ENCODE measurements at places on chromosomes 16 and 17. TPM values are rescaled to one million over a fixed set of nuclear protein-coding genes. Genes with fewer than 3 reads are reported as not detected.

The SCNN1G gene
- polyA plus RNA-seq: 0.78 TPM

The SEC14L5 gene
- 0.13 TPM for polyA plus RNA-seq

- DNase-seq: no peak
Measured at GRCh38 chr17:7862692-7863437, 5.1 kb downstream of the CYB5D1 start.

DNA sequence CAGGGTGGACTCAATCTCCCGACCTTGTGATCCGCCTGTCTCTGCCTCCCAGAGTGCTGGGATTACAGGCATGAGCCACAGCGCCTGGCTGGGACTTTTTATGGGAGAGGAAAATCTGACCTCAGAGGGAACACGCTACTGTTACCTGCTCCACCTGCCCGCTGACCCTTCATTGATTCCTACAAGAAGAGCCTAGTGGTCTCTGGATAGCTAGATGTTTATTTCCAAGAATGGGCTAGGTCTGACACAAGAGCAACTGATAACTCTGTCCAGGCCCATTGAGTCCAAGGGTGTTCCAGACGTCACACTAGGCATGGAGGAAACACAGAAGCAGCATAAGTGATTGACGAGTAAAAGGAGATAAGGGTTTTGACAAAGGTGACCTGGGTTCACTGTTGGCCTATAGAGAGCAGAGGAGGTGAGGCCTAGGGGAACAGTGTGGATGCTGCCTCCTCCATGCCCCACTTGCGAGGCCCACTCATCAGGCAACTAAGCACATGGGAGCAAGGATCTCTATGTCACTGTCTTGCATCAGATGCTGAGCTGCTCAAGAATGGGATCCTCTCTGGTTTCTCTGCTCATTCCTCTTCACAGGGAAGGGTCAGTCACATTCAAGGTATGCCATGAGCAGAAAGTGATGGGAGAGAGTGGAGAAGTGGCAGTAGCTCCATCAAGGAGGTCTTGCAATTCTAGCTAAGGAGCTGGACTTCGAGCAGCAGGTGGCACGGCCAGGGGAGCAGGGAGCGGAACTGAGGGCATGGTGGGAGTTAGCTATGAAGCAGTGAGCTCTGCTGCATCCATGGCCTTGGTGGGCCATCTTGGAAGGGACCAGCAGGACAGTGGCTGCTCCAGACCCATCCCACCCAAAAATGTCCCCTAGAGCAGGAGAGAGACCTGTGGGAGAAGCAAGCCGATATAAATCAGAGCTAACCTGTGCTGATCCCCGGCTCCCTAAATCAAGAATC is 145.2 kb downstream of the WSCD1 start:
- DNase-seq: no peak

DNA sequence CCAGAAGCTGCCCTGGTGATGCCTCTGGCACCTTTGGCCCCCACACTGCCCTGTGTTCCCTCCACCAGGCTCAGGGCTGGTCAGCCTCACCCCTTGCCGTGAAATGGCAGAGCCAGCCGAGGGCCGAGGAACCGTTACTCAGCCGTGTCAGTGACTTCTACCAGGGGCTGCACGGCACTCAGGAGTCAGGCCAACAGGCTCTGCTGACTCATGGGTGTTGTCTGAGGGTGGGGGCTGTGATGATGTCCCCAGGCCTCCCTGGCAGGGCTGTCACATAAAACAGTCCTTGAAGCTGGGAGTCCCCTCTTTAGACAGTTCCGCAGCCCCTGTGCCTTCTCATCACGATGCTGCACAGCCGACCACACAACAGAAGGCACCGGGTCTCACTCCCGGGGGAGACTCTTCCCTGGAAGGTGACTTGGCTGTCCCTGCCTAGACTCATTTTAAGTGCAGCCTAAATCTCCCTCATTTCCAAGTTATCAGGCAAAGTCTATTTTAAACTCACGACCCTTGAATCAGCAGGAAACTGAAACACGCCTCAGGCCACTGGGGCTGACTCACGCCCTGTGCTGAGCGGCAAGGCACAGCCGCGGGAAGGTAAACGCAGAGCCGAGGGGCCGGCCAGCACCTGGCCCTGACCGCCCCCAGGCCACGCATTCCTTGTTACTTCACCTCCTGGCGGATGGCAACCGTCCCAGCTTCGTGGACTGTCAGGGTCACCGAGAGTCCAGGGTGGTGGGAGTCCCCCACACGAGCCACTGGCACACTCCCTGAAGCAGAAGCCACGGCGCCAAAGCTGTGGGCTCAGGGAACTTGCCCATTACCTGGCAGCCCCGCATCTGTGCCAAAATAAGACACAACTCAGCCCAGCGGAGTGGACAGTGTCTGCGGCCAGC is 102.6 kb downstream of the ZNF778 start:
- DNase-seq: no peak

GRCh38 chr17:59433586-59433985 is 102.1 kb downstream of the YPEL2 start:
- DNase-seq: no peak

DNA sequence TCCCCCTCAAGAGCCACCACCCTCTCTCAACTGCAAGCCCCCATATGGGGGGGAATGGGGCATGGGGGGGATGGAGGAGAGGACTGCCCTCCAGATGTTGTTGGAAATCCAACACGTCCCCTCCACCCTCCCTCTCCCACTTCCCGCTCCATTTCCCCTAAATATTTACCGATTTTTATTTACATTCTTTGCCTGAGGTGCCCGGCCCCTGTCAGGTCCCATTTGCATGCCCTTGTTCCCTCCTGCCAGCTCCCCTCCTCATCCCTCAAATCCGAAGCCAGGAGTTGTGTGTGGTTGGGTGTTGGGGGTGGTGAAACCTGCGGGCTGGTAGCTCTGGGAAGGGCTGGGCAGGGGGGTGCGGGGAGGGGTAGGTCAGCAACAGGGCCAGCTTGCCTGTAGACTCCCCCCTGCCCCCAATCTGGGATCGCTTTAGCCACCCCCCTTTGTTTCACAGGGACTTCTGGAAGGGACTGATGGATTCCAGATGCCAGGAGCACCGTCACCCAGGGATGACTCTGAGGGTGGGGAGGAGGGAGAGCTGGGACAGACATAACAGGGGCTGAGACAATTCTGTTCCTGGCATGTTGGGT is 39.7 kb upstream of the NGFR start:
- no peak for DNase-seq

DNA sequence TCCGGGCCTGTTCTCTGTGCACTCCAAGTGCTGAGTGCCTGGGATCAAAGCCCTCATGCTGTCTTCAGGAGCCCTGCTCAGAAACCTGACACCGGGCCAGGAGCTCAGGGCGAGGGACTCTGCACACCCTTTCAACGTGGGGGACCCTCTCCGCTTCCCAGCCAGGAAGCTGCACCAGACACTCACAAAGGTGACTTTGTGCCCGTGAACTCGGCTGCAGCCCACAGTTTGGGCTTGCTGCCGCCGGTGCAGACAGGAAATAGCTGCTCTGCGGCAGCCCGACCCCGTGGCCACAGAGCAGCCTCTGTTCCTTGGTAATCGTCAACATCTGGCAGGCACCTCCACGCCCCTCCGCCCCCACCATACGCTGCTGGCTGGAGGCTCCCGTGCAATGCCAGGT is 93.4 kb upstream of the METRNL start:
- no peak for DNase-seq

- DNase-seq: no peak
Measured at GRCh38 chr16:77157346-77158058, 33.5 kb upstream of the MON1B start.

GRCh38 chr17:2237521-2237921 is 66.1 kb downstream of the SMG6 start:
- DNase-seq: no peak

Data from left renal pelvis (tissue), 4 donors.